ENCODE measurements at places on chromosomes 3 and 15. TPM values are rescaled to one million over a fixed set of nuclear protein-coding genes. Genes with fewer than 3 reads are reported as not detected.

DNA sequence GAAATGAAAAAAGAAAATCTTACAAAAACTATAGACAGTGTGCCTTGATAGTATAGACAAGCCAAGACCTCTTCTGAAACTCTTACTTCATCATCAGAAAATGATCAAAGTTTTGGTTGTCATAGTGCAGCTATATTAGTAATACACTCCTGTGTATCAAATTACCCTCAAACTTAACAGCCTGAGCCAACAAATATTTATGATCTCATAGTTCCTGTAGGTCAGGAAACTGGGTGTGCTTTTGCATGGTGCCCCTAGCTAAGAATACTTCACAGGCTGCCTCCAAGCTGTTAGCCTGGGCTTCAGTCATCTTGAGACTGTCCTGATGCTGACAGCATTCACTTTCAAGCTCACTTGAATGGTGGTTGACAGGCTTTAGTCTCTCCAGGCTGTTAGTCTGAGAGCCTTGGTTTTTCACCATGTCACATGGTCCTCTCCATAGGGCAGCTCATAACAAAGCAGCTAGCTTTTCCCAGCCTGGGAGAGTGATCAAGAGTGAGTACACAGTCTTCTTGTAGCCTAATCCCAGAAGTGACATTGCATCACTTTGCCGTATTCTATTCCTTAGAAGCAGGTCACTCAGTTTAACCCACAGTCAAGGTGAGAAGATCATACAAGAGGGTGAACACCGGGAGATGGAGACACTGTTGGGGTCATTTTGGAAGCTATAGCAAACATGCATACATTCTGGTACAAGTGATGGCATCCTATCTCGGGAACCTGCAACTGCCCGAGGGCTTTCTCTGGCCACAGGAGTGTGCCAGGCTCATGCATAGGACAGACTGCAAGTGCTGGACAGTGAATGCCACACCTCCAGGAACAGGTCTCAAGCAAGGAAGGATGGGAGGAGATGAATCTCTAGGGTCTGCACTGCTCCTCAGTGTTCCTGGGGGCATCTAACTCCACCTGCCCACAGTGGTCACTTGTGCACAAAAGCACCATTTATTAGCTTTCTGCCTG lies 173.4 kb upstream of the CADPS start:
- DNase-seq = no peak
- H3K27me3 ChIP-seq = no peaks in the 10 kb centered on the region
- no peaks in the 10 kb centered on the region for H3K36me3 ChIP-seq
- no peaks in the 10 kb centered on the region for H3K4me1 ChIP-seq
- no peak overlapping the region for H3K4me3 ChIP-seq
- no peak overlapping the region for H3K27ac ChIP-seq

- no peak overlapping the region for H3K27ac ChIP-seq
- no peaks in the 10 kb centered on the region for H3K36me3 ChIP-seq
- H3K4me3 ChIP-seq = no peak overlapping the region
- H3K4me1 ChIP-seq = no peaks in the 10 kb centered on the region
- DNase-seq = no peak
Measured at GRCh38 chr15:100966997-100967396, 47.8 kb downstream of the LRRK1 start.

DNA sequence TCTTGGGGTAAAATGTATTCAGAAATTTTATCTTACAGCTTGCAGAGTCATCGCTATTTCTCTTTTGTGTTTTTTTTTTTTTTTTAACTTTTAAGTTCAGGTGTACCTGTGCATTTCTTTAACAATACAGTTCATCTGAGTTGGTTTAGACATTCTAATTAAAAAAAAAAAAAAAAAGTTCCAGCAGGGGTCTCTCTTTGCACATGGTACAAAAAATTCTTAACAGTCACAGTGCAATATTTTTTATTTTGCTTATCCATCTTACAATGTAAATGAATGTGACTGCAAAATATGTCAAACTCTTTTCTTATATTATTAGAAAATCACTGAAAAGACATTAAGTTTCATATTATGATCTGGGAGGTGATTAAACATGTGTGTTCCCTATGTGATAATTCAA lies 47.5 kb upstream of the SLC9A9 start:
- peak; percentile 30 for DNase-seq
- no peaks in the 10 kb centered on the region for H3K27me3 ChIP-seq
- no peak overlapping the region for H3K27ac ChIP-seq
- H3K4me3 ChIP-seq = no peak overlapping the region
- peaks cover 3% of the 10 kb centered on the region for H3K4me1 ChIP-seq

DNA sequence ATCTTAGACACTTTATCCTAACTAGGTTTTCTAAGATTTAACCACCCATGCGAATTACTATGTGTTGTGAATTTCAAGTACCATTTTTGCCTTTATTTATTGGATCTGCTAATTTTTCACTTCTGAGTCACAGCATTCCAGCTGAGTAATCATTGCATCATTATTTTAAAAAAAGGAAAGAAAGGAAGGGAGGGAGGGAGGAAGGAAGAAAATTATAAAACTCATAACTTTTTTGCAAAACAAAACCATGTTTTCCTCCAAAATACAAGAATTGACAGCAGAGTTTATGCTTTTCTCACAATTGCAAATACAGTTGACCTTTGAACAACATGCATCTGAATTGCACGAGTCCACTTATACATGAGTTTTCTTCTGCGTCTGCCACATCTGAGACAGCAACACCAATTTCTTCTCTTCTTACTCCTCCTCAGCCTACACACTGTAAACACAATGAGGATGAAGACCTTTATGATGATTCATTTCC lies 651.4 kb upstream of the NECTIN3 start:
- H3K27me3 ChIP-seq = no peaks in the 10 kb centered on the region
- no peak overlapping the region for H3K4me3 ChIP-seq
- H3K4me1 ChIP-seq = peaks cover 32% of the 10 kb centered on the region
- DNase-seq = peak; percentile 94
- peak overlapping the region; percentile 92 for H3K27ac ChIP-seq

DNA sequence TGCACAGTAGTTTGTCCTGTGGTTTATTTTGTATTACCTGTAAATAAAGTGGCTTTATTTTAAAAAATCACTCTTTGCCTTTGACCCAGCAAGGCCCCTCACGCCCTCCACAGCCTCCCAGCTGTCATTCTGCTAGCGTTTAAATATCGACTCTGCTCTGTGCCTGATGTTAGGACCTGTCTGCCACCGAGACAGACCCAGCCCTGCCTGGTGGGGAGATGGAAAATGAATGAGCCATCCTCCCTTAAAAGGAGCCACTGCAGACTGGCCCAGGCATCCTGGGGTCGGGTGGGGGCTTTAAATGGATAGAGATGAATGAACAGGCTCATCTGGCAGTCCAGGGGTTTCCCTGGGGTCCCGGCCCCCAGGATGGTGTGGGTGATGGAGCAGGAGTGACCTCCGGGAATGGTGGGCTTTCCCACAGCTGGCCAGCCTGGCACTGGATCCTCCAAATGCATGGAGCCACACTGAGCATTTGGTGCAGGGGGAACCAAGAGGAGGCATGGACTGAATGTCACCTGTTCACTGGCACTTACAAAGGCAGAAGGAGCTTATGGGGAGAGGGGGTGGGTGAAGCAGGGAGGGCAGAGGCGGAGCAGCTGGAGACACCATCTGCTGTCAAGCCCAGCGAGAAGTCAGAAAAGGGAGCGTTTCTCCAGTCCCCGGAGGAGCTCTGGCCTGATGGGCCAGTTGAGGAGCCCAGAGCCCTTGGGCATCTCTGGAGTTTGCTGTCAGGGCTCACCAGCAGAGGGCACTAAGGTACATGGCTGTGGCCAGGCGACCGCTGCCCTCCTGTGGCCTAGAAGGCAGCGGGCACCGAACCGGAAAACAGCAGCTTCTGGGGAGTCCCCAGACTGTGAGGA lies 11.9 kb downstream of the GRM2 start:
- H3K27ac ChIP-seq = no peak overlapping the region
- H3K4me3 ChIP-seq = no peak overlapping the region
- no peaks in the 10 kb centered on the region for H3K36me3 ChIP-seq
- H3K27me3 ChIP-seq = no peaks in the 10 kb centered on the region
- peak; percentile 30 for DNase-seq

DNA sequence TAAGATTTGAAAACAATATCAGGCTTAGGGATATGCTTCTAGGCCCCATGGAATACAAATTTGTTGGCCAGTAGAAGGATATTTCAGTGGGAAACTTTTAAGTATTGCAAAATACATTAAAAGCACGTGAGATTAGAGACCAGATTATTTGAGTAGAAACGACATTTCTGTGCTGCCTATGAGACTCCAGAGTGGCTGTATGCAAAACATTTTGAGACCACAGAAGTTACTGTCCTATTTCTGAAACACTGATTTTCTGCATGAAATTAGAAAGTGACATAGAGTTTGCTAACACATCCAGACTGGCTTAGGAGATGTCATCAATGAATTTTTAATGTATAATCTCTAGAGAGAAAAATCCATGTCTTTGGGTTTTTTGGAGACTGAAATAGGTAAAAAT lies 99.8 kb downstream of the KCNH8 start:
- no peaks in the 10 kb centered on the region for H3K27me3 ChIP-seq
- DNase-seq = no peak
- H3K4me3 ChIP-seq = no peak overlapping the region

DNA sequence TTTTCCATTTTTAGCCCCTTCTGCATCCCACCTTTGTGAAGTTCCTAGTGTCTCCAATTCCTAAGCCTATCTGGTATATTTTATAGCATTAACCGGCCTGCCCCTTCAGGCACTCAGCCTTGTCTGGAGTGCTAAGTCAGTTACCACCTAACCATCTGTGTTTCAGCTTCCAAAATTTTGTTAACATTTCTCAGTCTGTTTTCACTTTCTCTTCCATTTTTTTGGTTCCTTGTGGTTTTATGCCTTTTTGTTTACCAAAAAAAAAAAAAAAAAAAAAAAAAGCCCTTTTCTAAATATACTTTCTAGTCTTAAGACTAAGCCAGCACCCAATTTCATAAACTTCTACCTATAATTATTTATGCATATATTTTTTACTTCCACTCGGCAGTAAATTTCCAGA lies 92.4 kb downstream of the CSNK1G1 start:
- DNase-seq = no peak
- no peak overlapping the region for H3K4me3 ChIP-seq
- H3K36me3 ChIP-seq = no peaks in the 10 kb centered on the region
- no peaks in the 10 kb centered on the region for H3K4me1 ChIP-seq
- no peak overlapping the region for H3K27ac ChIP-seq
- H3K27me3 ChIP-seq = no peaks in the 10 kb centered on the region

- DNase-seq = no peak
- H3K4me3 ChIP-seq = no peak overlapping the region
- no peaks in the 10 kb centered on the region for H3K36me3 ChIP-seq
- no peaks in the 10 kb centered on the region for H3K4me1 ChIP-seq
- H3K27me3 ChIP-seq = no peaks in the 10 kb centered on the region
Measured at GRCh38 chr3:34258271-34258998, 460.0 kb downstream of the PDCD6IP start.

GRCh38 chr3:48505146-48505545 lies 1.2 kb upstream of the SHISA5 start:
- H3K4me1 ChIP-seq = peaks cover 21% of the 10 kb centered on the region
- H3K27me3 ChIP-seq = no peaks in the 10 kb centered on the region
- no peaks in the 10 kb centered on the region for H3K36me3 ChIP-seq
- DNase-seq = no peak
- H3K27ac ChIP-seq = no peak overlapping the region

DNA sequence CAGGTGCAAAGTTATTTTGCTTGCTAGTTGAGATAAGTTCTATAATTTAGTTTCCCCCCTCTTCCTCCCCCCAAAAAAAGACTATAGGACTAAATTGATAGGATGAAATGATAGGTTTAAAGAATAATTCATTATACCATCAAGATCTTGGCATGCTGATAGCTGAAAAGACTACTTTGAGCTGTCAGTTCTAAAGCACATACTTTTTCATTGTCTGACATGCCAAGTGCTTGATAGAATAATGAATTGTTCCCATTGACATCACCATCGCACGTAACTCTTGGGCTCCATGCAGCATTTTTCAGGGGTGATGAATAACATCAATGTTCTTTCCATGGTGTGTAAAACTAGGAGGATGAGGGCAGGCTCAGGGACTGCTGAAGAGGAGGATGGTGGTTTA lies 32.3 kb upstream of the TAFA4 start:
- no peak overlapping the region for H3K27ac ChIP-seq
- H3K27me3 ChIP-seq = peaks cover 26% of the 10 kb centered on the region
- H3K36me3 ChIP-seq = no peaks in the 10 kb centered on the region
- no peaks in the 10 kb centered on the region for H3K4me1 ChIP-seq
- no peak for DNase-seq

DNA sequence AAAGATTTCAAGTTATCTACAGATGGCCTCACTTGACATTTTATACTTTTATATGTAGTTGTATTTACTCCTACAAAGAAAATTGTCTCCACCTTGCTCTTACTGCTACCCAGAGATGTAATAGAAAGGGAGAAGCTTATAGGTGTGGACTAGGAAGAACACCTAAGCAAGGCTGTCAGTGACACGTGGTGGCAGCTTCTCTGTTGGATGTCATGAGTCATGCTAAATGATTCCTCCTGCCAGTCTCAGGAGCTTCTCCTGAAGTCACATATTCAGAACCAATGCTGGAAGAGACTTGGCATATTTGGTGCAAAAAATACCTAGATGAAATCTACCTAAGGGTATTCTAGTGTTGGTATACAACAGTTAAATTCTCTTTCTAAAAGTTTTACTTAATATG lies 184.7 kb downstream of the LRRC3B start:
- H3K4me1 ChIP-seq = no peaks in the 10 kb centered on the region
- no peak overlapping the region for H3K27ac ChIP-seq
- H3K27me3 ChIP-seq = no peaks in the 10 kb centered on the region
- no peak for DNase-seq
- H3K36me3 ChIP-seq = no peaks in the 10 kb centered on the region

DNA sequence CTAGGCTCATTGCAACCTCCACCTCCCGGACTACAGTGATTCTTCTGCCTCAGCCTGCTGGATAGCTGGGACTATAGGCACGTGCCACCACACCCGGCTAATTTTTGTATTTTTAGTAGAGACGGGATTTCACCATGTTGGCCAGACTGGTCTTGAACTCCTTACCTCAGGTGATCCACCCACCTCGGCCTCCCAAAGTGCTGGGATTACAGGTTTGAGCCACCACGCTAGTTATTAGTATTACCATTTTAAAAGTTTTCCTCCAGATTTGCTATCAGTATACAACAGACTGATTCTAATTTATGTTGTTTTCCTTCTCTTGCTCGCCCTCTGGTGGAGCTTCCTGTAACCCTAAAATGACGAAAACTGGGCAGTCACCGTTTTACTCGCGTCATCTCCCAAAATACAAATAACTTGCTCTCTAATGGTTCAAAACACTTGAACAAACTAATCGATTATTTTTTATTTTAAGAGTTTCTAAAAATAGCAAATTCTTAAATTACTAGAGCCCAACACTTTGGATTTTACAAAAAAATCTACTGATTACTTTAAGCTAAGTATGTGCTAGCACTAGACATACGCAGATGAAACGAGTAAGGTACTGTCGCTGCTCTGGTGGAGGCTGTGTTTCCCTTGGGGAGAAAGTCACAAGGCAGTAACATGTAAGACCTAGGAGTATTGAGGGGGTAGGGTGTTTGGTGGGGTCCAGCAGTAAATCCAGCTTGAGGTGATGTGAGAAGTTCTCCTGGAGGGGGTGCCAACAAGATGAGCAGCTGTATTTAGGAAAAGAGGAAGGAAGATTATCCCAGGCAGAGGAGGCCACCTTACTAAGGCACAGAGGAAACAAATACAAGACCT lies 203.3 kb downstream of the MBNL1 start:
- peak; percentile 76 for DNase-seq
- H3K27me3 ChIP-seq = no peaks in the 10 kb centered on the region
- no peaks in the 10 kb centered on the region for H3K4me1 ChIP-seq

DZIP1L gene
- polyA plus RNA-seq = 3.0 TPM

SHC4 gene
- polyA plus RNA-seq = 0.10 TPM

C15orf61 gene
- polyA plus RNA-seq = 3.5 TPM

CLDN18 gene
- polyA plus RNA-seq = not detected

RETNLB gene
- polyA plus RNA-seq = not detected

KLHL6 gene
- 5.1 TPM for polyA plus RNA-seq

LRRC2 gene
- 0.08 TPM for polyA plus RNA-seq
